ENCODE measurements at places on chromosomes 1 and 21.
A peak's percentile ranks its signal among the peaks of the same experiment; 100 is the strongest.

- no peak for DNase-seq
Measured at GRCh38 chr1:68321084-68321685, 88.9 kb upstream of the WLS start.

DNA sequence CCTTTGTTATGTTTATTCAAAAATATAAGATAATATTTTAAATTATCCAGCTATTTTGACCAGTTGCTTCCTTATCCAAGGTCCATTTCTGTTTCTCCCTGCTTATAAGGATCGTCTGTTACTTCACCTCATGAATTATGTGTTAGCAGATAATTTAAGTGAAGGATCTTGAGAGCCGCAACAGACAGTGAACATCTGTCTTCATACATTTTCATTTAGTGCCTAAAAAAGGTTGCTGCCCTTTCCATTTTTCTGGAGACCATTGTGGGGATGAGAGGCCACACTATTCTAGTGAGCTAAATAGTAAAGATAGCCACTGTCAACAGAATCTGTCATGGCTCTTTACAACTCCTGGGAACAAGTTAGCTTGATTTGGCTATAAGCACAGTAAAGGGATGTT, 154.0 kb downstream of the CLEC20A start:
- DNase-seq = no peak

DNA sequence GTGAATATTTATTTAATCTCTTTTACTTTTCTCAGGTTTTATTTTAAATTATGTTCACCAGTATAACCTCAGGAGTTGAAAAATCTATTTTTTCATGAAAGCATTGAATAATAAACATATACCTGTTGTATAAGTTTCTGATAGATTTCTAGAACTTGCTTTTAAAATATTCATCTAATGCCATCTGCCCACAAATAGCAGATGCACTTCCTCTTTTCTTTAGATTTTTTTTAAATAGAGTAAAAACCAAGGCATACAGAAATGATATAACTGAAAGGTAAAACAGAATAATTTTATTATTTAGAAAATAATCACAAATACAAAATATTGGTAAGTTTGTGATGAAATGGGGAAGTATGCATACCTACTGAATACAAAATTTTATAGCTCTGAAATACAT, 130.7 kb upstream of the PRMT6 start:
- no peak for DNase-seq

- no peak for DNase-seq
Measured at GRCh38 chr21:33659568-33659949, 17.3 kb downstream of the ITSN1 start.

- no peak for DNase-seq
Measured at GRCh38 chr1:101278845-101279244, 42.0 kb downstream of the S1PR1 start.

GRCh38 chr1:153963030-153963849, at the start of gene SLC39A1:
Gene SLC39A1, minus strand, starts transcription at chr1:153963537. Its CDS starts 822 bp downstream, at chr1:153962715.
- DNase-seq = peak; percentile 93

DNA sequence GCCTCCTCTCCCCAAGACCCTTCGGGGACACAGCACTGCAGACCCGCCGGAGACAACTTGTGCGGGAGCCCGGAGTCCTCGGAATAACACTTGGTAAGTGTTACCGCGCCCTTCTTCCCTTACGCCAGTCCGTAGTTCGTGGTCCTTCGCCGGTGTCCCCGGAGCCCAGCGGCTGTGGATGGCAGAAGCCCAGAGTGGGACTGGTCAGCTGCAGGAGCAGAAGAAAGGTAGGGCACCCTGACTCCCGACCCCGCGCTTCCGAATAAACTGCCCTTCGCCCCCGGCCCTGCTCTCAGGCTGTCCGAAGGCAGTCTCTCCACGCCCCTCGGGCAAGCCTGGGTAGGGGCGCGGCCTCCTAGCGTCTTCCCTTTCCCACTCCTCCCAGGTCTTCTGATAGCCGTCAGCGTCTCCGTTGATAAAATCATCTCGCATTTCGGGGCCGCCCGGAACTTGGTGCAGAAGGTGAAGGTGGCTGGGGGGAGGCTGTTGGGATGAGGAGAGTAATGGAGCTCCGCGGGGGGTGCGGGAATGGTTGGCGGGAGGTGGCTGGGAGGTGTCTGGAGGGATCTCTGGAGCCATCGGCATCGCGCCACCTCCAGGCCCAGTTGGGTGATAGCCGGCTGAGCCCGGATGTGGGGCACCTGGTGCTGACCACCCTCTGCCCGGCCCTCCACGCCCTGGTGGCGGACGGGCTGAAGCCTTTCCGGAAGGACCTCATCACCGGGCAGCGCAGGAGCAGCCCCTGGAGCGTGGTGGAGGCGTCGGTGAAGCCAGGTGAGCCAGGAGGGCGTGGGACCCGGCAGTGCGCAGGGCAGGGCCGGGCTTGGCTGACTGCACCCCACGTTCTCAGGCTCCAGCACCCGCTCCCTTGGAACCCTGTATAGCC, 4.3 kb downstream of the RUSC1 start:
- DNase-seq = no peak

DNA sequence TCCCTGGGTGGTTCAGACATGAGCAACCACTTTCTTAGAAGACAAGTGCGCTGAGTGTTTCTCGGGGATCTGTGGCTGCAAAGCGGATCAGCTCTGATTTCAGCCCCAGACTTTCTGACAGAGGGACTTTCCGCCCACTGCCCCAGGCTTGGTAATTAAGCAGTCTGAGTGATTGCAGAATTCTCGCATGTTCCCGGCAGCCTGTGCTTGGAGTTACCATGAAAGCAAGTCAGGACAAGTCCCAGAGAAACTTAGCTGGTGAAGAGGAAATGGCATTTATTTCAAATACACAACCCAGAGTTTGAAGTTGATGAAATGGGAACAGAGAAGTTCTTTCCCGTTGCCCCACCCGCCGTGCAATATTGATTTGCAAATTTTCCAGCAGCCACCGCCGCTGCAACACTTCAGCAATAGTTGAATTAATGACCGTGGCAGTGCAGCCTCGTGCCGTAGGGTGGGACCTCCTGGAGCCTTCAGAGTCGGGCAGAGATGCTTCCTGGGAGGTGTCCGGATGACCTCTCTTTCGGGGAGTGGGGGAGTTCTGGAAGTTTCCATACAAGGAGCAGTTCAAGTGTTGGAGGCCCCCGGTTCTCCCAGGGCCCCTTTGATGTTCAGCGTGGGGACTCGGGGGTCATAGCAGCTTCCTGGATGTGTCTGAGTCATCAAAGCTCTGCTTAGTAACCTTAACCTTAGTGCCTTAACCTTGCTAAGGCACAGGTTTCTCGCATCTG, 134.7 kb downstream of the KAZN start:
- no peak for DNase-seq

GRCh38 chr21:36663033-36663855, 35.7 kb upstream of the SIM2 start:
- no peak for DNase-seq

DNA sequence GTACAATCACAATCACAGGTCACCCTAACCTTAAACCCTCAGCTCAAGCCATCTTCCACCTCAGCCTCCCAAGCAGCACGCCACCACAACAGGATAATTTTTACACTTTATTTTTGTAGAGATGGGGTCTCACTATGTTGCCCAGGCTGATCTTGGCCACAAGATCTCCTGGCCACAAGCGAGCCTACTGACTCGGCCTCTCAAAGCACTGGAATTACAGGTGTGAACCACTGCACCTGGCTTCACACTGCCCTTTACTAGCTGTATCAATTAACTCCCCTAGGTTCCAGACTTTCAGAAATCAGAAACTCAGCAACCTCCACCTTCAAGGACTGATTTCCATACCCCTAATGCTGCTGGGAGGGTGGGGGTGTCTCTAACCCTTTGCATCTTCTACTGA, 37.0 kb downstream of the NUP133 start:
- DNase-seq = no peak

DNA sequence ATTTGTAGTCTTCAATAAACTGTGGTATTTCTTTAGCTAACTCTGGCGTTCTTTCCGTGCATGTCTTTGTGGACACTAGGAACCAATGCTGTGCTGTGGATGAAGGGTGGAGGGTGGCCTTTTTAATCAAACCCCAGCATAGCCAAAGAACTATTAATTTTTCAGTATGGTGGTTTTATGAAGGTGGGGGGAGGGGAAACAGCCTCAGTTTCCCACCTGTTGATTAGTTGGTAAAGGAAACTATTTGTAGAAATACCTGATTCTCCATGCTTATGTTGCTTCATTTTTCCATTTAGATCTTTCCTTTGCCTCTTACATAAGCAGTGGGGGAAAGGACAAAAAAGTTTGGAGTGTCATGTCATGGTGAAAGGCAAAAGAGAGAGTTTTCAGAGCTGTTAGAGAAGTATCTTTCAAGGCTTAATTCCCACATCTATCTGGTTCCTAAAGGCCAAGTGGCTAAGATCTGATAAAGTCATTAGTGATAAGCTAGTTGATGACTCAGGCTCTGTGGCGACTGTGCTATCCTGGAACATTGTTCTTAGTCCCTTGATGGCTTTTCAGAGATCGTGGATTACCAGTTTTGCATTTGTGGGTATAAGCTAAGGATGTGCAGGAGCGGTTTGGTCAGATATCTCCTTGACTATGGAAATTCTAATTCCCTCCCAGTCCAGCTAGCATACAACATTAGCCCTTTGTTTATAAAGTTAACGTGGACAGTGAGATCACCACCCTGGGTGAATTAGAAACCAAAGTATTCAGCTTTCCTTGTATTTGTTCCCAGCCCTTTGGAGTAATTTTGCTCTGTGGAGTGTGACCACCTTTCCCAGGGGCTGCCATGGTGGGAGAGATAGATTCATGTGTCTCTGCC, 8.7 kb upstream of the HAX1 start:
- no peak for DNase-seq

GRCh38 chr1:205236526-205236925, 8.8 kb downstream of the TMCC2 start:
- no peak for DNase-seq

DNA sequence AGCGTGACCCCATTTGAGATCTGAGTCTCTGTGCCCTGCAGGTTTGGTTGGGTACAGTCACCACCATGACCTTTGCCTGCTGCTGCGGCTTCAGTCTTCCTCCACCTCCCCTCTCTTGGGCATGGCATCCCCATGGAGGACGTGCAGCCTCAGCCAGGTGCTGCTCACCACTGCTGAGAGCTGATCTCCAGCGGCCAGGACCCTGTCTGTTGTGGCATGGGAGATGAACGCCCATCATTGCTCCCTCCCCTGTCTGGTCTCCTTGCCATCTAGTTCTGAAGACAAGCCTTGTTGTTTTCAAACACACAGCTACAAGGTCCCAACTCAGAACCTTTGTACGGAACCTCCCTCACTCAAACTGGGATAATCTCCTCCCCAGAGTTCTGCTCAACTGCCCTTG, 19.2 kb upstream of the PKP1 start:
- no peak for DNase-seq

GRCh38 chr1:40853885-40854170, 8.3 kb downstream of the CITED4 start:
- DNase-seq = no peak

Data from right renal cortex interstitium (tissue), 3 donors.